ENCODE measurements at places on chromosomes 4 and X.

GRCh38 chr4:151658959-151659600, 101.7 kb downstream of the GATB start:
- no peak for DNase-seq

DNA sequence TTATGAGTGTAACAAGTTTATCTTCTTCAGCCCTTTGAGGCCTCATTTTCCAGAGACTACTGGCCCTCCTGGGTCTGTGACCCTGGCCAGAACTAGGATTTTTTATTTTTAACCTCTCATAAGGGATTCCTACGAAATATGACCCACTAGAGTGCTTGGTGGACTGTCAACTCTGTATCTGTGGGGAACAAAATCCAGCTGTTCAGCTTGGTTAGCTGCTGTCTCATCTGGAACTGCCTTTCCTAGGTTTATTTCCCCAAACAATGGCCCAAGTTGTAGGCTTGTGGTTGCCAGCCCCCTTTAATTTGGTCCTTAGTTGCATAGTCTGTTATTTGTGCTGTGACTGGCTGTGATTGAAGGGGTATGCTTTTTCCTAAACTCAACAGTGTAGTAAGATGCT, 56.2 kb downstream of the NHS start:
- DNase-seq: no peak

DNA sequence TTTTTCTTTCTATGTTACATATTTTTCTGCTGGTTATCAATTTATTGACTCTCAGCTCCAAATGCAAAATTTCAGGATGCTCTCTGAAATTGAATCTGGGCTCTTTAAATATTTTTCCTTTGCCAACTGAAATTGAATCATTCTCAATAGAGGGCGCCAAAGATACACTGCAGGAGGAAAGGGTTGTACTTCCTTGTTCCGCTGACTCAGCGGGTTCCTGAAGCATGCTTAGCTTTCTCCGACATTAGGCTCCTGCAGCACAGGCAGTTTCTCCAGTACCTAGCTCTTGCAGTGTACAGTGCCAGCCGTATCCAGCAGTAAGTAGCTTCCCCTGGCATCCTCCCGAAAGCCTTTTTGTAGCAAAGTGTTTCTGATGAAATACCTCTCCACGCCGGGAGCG, 28.8 kb upstream of the CFAP47 start:
- no peak for DNase-seq

DNA sequence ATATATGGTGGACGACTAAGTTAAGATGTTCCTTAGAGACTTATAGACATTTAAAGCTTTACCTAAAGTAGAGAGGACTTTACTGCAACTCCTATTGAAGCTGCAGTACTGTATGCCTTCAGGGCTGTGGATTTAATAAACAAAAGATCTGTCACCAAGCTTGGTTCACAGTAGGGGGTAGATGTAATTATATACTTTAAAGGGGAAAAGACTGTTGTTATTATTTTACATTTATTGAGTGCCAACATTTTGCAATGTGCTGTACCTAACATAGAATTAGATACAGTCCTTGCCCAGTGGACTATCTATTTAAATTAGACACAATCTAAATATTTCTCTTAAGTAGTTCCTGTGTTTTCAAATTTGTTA, 67.2 kb downstream of the SLIT2 start:
- DNase-seq: no peak

GRCh38 chr4:22299678-22300077, 216.2 kb downstream of the ADGRA3 start:
- DNase-seq: no peak

DNA sequence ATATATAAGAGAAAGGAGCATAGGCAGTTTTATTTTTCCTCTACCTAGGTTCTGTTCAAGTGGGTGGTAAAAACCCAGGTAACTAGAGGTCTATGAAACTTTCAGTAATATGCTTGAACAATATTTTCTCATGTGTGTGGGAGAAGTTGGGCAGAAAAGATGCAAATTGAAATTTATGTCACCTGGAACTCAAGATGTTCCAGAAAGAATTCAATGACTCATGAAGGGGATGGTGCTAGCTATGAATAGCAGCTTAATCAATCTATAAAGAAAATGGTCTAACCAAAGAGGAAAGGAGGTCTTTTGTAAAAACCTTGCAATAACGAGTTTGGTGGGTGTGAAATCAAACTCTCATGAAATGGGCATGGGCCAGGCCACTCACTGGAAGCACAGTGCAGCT, 263.8 kb downstream of the INPP4B start:
- DNase-seq: no peak

- no peak for DNase-seq
Observed at GRCh38 chrX:115183980-115184379, 5.2 kb upstream of the RBMXL3 start.

GRCh38 chrX:153662266-153662665, 11.3 kb downstream of the PNCK start:
- DNase-seq: no peak

GRCh38 chr4:102606261-102606660, 105.1 kb downstream of the NFKB1 start:
- DNase-seq: no peak

- no peak for DNase-seq
Observed at GRCh38 chr4:1752284-1753041, 31.1 kb downstream of the TACC3 start.

DNA sequence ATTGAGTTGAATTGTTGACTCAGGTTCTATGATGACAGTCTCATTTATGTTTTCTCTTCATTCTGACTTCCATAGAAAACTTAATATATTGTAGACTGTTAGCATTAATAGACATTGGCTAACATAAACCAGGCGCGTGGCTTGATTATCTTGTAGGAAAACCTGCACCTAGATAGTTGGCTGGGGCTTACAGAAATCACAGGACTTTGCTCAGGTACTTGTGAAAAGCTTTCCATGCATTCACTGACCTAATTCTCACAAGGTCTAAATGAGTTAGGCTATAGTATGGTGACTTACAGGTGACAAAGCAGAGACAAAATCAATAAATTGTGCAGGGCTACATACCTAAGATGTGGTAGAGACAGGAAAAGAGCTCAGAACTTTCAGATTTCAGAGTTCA, 212.8 kb downstream of the GPAT3 start:
- DNase-seq: no peak

- no peak for DNase-seq
Observed at GRCh38 chrX:46727441-46727840, 31.5 kb downstream of the SLC9A7 start.

- no peak for DNase-seq
Observed at GRCh38 chr4:186030399-186030775, 38.6 kb upstream of the TLR3 start.

- DNase-seq: no peak
Observed at GRCh38 chr4:82201805-82202641, 171.8 kb downstream of the HNRNPD start.

DNA sequence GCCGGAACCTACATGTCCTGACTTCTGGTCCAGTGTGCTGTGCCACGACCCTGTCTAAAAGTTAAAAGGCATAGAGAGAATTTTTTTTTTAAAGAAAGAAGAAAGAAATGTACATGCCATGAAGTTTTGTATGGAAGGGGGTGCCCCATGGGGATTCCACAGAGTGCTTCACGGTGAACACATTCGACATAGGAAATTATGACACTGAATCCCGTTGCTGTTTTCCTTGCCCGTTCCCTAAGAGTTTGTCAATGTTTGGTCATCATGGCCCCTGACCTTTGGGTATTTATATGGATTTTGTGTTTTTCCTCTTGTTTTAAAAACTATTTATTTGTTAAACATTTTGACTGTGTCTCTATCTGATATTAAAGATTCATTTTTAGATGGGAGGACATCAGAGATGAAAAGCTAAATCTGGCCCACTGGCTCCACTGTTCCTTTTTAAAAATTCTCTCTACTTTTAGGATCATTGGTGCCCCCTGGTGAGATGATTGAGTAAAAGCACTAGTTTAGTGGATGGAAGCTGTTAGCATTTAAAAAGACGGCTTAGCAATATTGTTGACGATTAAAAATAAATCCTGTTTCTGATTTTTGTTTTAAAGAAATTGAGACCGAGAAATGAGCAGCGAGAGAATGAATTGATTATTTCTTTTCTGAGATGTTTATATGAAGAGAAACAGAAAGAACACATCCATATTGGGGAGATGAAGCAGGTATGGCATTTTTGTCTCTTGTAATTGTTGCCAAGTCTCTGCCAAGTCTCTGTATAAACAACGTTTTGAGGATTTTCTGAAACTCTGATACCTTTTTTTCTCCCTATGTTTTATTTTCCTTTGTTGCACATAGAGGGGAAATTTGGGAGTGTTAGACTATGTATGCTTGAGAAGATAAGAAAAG, 75.0 kb downstream of the PTTG2 start:
- DNase-seq: no peak

All from stimulated activated CD8-positive, alpha-beta memory T cell treated with anti-CD3 and anti-CD28 coated beads, Interleukin-15, amount 100 ng/mL, for 24 hours (primary cell).